ENCODE measurements at places on chromosomes 1 and 21.

- no peak for DNase-seq
These were observed 35.9 kb upstream of the RASAL2 start for GRCh38 chr1:178057912-178058534.

GRCh38 chr1:95233319-95233736 lies 682 bp upstream of the RWDD3 start:
- no peak for DNase-seq

DNA sequence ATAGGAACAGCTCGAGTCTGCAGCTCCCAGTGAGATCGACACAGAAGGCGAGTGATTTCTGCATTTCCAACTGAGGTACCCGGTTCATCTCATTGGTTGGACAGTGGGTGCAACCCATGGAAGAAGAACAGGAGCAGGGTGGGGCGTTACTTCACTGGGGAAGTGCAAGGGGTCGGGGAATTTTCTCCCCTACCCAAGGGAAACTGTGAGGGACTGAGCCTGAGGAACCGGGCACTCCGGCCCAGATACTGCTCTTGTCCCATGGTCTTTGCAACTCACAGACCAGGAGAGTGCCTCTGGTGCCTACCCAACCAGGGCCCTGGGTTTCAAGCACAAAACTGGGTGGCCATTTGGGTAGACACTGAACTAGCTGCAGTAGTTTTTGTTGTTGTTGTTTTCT lies 307.1 kb downstream of the AMY1C start:
- no peak for DNase-seq

- DNase-seq = peak; percentile 43
These were observed 24.4 kb downstream of the CAP1 start for GRCh38 chr1:40064797-40065499.

DNA sequence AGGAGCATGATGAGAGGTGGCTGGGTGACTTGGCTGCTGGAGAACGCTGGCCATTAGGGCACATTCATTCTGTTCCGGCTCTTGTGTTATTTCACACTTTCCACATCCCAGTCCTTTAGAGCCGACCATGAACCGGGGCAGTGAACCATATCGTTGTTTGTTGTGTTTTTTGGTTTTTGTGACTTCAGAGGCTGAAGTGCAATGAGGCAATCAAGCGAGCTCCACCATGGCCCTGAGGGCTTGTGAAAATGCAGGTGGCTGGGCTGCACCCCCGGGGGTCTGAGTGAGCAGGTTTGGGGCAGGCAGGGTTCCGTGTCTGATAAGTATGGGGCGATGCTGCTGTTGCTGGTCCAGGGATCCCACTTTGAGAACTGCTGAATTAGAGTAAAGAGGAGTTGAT lies 23.7 kb downstream of the ABCG1 start:
- DNase-seq = no peak

DNA sequence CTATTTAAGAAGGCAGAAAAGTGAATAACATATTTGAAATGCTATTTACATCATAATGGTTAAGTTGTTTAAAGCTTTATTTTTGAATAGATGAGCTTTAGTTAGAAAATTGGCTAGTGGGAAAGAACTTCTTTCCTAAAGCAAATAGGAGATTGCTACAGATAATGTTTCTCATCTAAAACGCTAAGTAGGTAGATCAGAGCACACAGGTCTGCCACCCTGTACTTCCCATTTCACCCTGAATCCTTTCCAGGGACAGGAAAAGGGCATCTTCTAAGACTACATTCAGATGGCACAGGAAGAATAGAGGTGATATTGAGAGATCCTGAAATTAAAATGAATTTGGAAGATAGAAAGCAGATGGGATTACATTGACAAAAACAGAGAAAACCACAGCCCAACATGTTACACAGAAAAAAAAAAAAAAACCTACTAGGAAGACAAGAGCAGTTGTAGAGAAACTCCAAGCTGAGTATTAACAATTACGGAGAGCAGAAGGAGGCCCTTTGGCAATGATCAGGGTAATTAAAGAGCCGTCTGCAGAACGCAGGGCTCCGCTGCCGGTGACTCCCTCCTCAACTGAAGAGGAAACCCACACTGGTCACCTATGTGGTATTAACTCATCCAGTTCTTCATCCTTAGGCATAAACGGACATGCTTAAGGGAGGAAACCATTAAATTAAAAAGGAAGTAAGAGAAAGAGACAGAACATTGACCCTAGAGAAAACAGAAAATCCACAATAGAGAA lies 53.6 kb upstream of the MAP10 start:
- no peak for DNase-seq

DNA sequence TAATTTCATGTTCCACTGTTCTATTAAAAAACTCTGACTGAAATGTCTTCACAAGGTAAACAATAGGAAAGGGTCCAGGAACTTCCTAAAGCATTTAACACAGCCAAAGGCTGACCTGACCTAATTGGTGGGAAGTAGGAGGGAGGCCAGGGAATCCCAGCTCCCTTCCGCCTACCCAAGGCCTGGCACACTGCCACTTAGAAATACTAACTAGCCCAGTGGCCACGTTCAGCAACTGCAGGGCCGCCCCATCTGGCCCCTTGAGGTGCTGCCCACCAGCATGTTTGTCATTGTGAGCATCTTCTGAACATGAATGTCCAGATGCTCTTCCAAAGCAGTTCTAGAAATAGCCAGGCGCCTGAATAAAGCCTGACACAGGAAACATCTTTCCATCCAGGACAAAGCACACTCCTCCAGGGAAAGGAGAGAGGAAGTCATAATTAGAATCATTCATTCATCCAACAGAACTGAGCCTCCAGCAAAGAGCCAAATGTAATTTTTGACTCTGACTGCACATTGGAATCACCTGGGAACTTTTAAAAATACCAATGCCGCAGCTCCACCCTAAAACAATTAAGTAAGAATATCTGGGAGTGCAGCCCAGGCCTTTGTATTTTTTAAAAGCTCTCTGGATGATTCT lies 44.6 kb upstream of the BCL9 start:
- no peak for DNase-seq

DNA sequence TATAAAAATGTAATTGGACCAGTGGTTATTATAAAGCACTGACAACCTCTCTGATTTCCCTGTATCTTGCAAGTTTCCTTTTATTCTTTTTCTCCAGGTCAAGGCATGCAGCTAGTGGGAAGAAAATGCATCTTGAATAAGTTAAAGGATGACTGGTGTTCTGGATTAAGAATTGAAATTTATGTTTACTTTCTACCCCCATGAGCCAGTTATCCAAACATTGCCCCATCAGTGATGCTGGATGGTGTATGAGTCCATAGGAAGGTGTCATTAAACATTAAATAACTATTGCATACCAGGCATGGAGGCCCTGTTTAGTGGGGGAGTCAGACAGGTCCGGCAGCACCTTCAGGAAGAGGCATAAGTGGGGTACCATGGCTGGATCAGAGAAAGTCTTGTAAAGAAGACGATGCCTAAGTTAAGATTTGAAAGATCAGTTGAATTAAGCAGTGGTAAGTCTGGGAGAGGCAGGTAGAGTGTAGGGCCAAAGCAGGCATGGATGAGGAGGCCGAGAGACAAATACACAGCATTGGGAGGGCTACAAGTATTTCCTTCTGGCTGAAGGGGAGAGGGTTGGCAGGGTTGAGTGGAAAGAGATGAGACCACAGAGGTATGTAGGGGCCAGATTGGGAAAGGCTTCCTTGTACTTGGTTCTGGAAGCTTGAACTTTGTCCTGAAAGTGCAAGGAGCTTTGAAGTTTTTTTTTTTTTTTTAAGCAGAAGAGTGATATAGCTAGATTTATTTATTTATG lies 5.7 kb downstream of the SZRD1 start:
- DNase-seq = no peak

- no peak for DNase-seq
These were observed 57.3 kb downstream of the PKN2 start for GRCh38 chr1:88741413-88741812.

- no peak for DNase-seq
These were observed 162.4 kb upstream of the CACYBP start for GRCh38 chr1:174837386-174837785.

DNA sequence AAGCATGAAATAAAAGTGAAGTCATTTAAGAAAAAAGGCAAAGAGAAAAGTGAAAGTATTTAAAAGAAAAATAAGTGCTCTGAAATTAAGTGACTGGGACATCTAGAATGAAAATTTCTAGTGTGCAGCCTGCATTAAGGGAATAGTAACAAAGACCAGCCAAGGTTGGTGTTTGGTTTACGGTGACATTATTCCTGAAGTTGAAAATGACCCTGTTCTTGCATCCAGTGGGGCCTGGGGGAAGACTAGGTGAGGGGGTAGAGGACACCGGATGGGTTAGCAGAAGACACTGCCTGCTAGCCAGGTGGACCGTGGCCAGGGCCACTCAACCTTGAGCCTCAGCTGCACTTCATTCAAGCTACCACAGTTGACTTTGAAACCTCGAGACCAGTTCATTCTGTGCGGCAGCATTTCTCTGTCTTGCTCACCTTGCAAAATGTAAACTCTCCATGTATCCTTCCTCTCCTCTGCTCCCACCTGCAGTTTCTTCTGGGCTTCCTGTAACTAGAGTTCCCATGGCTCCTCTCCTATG lies 14.3 kb upstream of the KCNK1 start:
- no peak for DNase-seq

DNA sequence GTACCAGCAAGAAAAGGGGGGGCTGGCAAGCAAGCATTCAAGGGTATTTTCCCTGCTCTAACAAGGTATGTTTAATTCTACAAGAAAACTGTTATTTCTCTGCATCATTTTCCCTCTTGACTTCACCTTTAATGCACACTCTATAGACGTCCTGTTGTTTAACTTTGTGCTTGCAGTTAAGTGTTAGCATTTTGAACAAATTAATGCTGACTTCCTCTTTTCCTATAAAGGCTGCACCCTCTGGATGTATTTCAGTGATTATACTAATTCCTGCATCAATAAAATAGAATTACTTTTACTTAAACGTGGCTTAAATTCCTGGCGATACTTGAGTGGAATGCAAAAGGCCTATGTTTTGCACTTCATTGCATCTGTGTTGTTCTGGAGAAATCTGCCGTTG lies 183.3 kb downstream of the KCNJ6 start:
- no peak for DNase-seq

GRCh38 chr21:38699048-38699447 lies 106.7 kb upstream of the ETS2 start:
- DNase-seq = no peak

GRCh38 chr1:246768403-246769020 lies 44.3 kb downstream of the SCCPDH start:
- no peak for DNase-seq

GRCh38 chr1:202282025-202282371 lies 59.7 kb downstream of the UBE2T start:
- DNase-seq = no peak

- no peak for DNase-seq
These were observed 56.0 kb upstream of the LAMC2 start for GRCh38 chr1:183129921-183130690.

GRCh38 chr1:220747437-220748088 lies 559 bp upstream of the MTARC2 start:
- DNase-seq = no peak

DNA sequence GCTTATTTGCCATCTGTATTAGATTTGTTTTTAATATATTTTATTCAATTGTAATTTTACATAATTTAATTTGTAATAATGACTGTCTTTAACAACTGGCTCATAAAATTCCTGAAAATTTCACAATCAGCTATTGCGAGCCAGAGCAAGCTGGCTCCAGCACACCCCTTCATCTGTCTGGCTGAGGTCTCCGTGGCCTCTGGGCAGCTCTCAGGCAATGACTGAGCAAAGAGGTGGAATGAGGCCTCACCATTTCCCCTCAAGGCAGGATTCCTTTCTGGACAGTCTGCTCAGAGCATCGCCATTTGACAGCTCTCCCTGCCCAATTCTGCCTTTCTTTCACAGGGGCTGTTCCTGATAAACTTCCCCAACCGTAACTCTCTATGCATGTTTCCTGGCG lies 5.8 kb upstream of the KANK4 start:
- DNase-seq = no peak

DNA sequence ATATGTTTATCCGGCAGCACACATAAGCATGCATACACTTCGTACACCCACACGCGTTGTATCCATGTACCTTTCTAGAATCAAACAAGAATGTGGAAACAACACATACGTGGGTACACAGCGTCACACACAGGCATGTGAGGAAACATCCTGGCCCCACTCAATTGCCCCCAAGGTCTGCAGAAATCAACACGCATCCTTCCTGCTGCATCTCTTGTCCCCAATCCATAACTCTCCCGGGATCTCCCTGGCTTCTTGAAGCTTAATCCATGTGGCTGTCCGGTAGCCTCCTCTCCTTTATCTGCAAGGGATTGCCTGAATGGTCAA lies 5.5 kb upstream of the TBX15 start:
- DNase-seq = no peak

- DNase-seq = no peak
These were observed 23.3 kb upstream of the ARTN start for GRCh38 chr1:43910343-43910742.

DNA sequence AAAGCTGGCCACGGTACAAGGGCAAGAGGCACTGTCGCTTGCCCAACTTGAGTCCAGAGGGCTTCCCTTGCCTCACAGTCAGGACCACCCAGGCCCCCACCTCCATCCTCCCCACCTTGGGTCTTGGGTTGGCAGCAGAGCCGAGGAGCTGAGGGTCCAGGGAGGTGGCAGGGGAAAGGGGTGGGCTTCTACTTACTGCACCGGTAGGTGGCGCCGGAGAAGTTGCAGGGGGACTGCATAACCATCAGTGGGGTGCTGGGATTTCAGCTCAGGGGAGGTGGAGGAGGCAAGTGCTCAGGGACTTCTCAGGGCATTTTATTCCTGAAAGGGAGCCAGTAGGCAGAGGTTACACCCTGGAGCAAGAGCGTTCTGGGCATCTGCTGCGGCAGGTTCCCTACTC lies 44.0 kb downstream of the TRIM62 start:
- peak; percentile 22 for DNase-seq

GRCh38 chr1:153430561-153430960 lies 14.2 kb downstream of the S100A7A start:
- DNase-seq = no peak

DNA sequence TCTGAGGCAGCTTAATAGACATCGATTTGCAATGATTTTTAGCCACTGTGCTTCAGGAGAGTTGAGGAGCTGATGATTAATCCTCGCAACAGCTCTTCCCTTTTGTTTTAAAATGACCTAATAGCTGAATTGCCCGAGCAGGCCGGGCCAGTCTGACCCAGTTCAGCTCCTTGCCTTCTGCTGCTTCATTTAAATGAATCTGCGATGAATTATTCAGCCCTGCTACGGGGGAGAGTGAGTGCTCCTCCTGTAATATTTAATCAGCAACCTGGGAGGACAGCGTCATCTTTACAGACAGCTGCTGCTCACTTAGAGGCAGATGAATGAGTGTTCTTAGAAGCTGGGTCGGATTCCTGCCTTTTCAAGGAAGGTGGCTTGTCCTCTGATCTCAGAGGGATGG lies 325.1 kb downstream of the CAMTA1 start:
- DNase-seq = no peak

- DNase-seq = no peak
These were observed 186.7 kb upstream of the NFIA start for GRCh38 chr1:60895701-60896100.

- DNase-seq = no peak
These were observed 2.6 kb downstream of the LRRC41 start for GRCh38 chr1:46300673-46301405.

DNA sequence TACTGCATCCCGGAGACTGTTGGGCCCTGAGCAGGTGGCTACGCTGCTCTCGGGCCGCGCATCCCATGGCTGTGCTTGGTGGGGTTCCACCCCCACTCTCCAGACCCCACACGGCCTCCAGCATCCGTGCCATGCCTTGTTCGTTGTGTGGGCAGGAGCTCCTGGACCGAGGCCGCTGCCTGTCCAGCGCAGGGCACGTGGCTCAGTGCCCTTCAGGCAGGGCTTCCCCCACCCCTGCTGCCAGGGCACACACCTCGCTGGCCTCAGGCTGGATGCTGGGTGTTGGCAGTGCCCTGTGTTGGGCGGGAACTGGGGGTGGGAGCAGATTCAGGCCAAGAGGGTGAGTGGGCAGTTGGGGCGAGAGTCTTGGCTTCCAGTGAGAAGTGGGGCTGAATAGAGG lies 9.9 kb downstream of the PRKCZ start:
- DNase-seq = no peak
